Left lung (tissue), 14 donors: ENCODE measurements at places on chromosomes 1 and 21. TPM values are rescaled to one million over a fixed set of nuclear protein-coding genes. Genes with fewer than 3 reads are reported as not detected.

- DNase-seq: no peak
Observed at GRCh38 chr1:55965981-55966461, 613.3 kb downstream of the PLPP3 start.

DNA sequence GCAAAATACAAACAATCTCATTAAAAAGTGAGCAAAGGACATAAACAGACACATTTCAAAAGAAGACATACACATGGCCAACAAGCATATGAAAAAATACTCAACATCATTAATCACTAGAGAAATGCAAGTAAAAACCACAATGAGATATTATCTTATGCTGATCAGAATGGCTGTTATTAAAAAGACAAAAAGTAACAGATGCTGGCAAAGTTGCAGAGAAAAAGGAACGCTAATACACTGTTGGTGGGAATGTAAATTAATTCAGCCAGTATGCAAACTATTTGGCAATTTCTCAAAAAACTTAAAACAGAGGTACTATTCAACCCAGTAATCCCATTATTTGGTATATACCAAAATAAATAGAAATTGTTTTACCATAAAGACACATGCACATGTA is 32.2 kb upstream of the TNFSF18 start:
- DNase-seq: no peak

The FAM78B gene
- polyA plus RNA-seq: 1.1 TPM

The CD101 gene
- polyA plus RNA-seq: 1.7 TPM

- DNase-seq: no peak
Observed at GRCh38 chr1:27719286-27720251, 6.2 kb upstream of the FAM76A start.

The BTF3L4 gene
- polyA plus RNA-seq: 78.7 TPM

The ICOSLG gene
- polyA plus RNA-seq: 3.3 TPM
